ENCODE measurements at places on chromosomes 6 and 20.

GRCh38 chr6:77263003-77263402 lies 200.3 kb downstream of the HTR1B start:
- no peak for DNase-seq

DNA sequence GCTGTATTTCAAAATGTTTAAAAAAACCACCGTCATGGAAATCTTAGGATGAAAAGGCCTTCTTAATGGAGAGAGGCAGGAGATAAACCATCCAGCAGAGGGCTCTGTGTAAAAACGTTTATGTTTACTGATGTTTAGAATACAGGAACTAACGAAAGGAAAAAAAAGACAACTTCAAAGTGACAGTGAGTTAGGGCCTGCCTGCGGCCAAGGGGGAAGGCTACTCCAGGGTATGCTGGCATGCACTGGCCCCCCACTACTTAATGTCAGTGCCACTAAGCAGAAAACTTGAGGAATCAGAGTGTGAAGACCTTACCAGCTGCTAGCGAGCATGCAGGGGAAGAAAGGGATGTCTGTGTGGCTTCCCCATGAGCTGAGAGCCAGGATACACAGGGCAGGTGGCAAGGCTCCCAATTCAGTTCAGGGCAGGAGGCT lies 47.7 kb downstream of the AKAP7 start:
- no peak for DNase-seq

GRCh38 chr6:77930952-77931351 lies 278.1 kb downstream of the MEI4 start:
- DNase-seq = no peak

- no peak for DNase-seq
Measured at GRCh38 chr6:143515061-143515760, 3.7 kb upstream of the FUCA2 start.

- no peak for DNase-seq
Measured at GRCh38 chr6:79810871-79811270, 136.5 kb downstream of the ELOVL4 start.

DNA sequence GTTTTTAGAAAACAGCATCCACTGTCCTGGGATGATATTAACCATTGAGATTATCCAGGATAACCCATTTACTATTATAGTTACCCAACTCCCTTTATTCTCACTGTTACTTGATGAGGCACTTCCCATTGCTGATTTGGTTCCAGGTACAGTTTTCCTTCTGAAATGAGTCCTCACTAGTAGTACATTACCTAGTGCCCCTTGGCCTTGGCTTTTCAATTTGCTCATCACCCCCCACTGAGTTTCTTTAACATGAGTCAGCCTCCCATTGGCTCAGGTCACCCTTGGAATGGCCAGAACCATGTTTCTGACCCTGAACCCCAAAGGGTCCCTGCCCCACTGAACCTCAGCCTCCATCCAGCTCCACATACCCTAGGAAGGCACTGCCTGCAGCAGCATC lies 28.4 kb downstream of the MDGA1 start:
- DNase-seq = no peak

Measured in activated T-helper 1 cell treated with anti-CD3 and anti-CD28 coated beads, Interleukin-2, amount 50 U/mL, for 16 hours (primary cell).